ENCODE measurements at places on chromosomes 11 and 22.
A peak's percentile ranks its signal among the peaks of the same experiment; 100 is the strongest.

- peak; percentile 67 for DNase-seq
Observed at GRCh38 chr22:45478108-45478771, 24.4 kb upstream of the FBLN1 start.

- DNase-seq: no peak
Observed at GRCh38 chr11:111957663-111958444, 20.7 kb downstream of the DIXDC1 start.

- no peak for DNase-seq
Observed at GRCh38 chr11:82080160-82080559, 653.5 kb downstream of the FAM181B start.

GRCh38 chr11:130449996-130450769, 1.7 kb downstream of the ADAMTS15 start:
- peak; percentile 86 for DNase-seq

- no peak for DNase-seq
Observed at GRCh38 chr11:67466962-67467771, 1.9 kb downstream of the TMEM134 start.

DNA sequence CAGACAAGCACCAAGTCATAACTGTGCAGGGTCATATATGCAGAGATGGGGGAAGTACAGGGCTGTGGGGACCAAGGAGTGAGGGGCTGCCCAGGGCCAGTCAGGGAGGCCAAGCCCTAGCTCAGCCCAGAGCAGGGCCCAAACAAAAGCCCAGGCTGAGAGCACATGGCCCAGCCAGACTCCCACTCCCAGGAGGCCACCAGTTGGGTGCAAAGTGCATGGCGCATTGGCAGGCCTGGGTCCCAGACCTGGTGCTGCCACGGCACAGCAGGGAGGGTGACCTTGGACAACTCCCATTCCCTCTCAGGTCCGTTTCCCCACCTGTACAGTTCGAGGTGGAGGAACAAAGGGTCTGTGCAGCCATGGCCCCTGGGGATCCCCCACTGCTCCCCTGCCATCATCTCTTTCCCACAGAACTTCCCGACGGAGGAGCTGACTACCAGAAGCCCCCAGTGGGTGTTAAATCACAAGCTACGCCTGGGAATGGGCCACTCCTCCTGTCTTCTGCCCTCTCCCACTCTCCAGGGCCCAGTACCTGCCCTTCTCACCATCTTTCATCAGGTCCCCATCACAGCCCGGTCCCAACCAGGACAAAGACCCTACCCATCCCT, 608 bp downstream of the NIPSNAP1 start:
- DNase-seq: peak; percentile 7

- DNase-seq: no peak
Observed at GRCh38 chr11:126978911-126979310, 21.7 kb downstream of the KIRREL3 start.

- no peak for DNase-seq
Observed at GRCh38 chr11:132587716-132588115, 944.6 kb downstream of the OPCML start.

GRCh38 chr22:20080776-20081654, 974 bp downstream of the DGCR8 start:
- peak; percentile 74 for DNase-seq

GRCh38 chr11:59151761-59152160, 9.1 kb downstream of the FAM111A start:
- DNase-seq: no peak

DNA sequence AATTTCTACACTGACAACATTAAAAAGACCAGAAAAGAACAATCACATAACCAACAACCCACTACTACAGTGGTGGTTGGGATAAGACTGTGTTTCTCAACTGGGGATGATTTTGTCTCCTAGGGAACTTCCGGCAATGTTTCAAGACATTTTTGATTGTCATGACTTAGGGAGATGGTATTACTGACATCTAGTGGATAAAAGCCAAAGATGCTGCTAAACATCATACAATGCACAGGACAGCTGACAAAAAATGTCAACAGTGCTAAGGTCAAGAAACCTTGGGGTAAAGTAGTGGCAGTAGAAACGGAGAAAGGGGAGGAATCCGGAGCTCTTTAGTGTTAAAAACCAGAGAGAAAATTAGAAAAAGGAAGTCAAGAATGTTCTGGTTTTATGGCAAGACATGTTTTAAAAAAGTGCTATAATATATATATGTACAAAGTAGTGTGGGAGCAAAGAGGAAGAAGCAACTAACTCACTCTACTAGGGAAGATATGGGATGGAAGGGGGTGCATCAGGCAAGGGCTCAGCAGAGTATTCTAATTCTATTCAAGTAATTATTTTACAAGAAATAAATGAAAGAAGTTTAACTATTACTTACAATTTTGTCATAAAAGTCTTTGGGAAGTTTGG, 37.2 kb downstream of the CKAP5 start:
- DNase-seq: no peak

DNA sequence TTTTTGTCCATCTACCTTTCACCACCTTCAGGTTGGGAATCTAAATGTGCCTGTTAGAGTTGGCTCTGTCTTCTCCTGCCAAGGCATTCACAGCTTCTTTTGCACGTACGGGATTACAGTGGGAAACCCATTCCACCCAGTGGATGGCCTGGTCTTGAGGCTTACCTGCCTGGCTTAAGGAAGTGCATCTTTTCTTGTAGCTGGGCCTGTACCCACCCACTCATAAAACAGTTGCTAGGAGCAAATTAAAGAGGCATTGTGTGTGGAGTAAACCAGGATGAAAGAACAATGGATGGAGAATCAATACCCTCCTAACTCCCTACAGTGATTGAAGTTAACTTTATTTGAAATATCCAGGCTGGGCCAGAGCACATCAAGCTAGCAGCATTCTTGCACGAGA, 71.6 kb downstream of the TEAD1 start:
- DNase-seq: no peak

- DNase-seq: no peak
Observed at GRCh38 chr11:12408156-12408770, 30.9 kb downstream of the PARVA start.

- no peak for DNase-seq
Observed at GRCh38 chr11:117564321-117564720, 232.7 kb downstream of the DSCAML1 start.

DNA sequence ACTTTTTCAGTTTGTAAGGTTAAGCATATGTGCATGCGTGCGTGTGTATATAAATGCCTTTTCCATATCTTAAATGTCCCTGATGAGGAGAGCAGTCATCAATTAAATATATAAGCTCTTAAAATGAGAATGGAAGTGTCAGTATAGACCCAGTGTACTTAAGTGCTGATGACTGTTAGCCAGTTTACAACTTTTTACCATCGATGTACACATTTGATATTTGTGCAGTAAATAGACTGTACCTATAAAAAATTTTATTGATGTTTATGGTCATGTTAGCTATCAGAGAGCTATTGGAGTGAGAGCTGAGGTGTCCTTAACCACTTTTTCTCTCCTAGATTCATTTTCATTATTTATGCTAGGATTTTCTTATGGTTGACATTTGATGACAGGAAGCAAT, 45.4 kb downstream of the TRAF6 start:
- DNase-seq: no peak

- DNase-seq: no peak
Observed at GRCh38 chr11:22317656-22318055, 20.5 kb upstream of the SLC17A6 start.

DNA sequence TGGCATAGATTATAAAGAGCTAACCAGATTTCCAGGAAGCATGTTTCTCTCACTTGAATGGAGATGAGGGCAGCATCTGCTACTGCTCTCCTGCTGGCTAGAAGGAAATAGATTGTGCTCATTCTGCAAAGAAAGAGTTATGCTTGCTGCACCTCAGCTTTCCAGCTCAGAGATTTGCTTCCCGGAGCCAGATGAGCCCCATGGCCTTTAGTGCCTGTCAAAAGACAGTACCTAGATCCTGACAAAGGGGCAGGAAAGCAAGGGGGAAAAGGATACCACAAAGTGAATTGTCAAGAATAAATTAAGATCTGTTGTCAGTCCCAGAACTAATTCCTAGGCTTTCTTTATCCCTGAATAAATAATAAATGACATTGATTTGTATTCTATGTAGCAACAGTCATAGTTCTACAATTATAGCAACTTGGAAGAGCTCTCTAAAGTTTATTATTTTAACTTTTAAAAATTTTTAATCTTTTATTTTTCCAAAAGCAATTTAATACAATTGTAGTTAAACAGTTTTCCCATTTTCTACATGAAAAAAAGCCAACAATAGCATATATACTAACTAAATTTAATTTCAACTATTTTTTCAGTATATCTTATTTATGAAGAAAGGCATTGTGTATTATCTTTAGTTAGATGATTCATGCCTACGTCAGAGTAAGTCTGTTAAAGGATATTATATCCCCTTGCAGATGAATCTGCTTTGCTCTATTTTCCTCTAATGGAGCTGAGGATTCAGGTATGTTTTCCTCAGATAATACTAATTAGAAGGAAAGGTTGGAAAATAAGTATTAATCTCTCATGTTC, 306.1 kb upstream of the DDI1 start:
- no peak for DNase-seq

DNA sequence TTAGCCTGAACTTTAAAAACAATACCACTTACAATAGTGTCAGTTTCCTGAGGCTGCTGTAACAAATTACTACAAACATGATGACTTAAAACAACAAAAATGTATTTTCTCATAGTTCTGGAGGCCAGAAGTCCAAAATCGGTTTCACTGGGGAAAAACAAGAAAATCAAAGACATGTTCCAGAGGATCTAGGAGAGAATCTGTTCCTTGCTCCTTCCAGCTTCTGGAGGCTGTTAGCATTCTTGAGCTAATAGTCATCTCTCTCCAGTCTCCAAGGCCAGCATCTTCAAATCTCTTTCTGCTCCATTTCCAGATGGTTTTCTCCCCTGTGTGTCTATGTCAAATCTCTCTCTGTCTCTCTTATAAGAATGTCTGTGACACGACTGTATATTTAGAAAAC, 67.6 kb upstream of the TEAD1 start:
- DNase-seq: peak; percentile 38

GRCh38 chr22:39463931-39464390, 7.1 kb downstream of the MGAT3 start:
- DNase-seq: peak; percentile 26

- DNase-seq: peak; percentile 62
Observed at GRCh38 chr11:126716456-126717083, 284.0 kb downstream of the KIRREL3 start.

GRCh38 chr11:83773950-83774880, 488.0 kb upstream of the CCDC90B start:
- no peak for DNase-seq

- DNase-seq: no peak
Observed at GRCh38 chr11:67315325-67315909, 12.1 kb downstream of the SSH3 start.

GRCh38 chr11:73597336-73597955, 466 bp downstream of the FAM168A start:
- no peak for DNase-seq

GRCh38 chr11:132402071-132402684, 1031.8 kb downstream of the NTM start:
- peak; percentile 30 for DNase-seq

DNA sequence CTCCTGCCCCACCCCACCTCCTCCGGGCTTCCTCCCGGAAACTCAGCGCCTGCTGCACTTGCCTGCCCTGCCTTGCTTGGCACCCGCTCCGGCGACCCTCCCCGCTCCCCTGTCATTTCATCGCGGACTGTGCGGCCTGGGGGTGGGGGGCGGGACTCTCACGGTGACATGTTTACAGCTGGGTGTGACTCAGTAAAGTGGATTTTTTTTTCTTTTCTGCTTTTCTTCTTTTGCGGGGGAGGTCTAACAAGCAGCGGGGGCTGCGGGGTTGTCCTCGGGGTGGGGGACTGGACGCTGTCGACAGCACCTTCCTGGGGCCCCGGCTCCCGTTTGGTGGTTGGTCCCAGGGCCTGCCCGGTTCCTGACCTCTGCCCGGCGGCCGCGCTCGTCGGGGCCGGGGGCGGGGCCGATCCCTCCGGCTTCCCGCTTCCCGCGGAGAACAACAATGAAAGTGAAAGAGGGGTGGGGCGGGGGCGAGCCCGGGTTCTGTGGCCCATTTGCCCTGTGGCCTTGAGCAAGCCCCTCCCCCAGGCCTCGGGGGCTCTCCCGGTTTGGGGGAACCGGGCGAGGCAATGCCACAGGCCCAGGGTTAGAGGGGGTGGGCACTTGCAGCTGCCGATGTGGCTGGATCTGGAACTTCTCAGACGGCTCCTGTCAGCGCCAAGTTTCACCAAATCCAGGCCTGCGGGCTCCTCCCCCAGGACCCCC, 975 bp upstream of the MDK start:
- DNase-seq: peak; percentile 82

- DNase-seq: no peak
Observed at GRCh38 chr11:91220476-91221202, 997.8 kb upstream of the CHORDC1 start.

DNA sequence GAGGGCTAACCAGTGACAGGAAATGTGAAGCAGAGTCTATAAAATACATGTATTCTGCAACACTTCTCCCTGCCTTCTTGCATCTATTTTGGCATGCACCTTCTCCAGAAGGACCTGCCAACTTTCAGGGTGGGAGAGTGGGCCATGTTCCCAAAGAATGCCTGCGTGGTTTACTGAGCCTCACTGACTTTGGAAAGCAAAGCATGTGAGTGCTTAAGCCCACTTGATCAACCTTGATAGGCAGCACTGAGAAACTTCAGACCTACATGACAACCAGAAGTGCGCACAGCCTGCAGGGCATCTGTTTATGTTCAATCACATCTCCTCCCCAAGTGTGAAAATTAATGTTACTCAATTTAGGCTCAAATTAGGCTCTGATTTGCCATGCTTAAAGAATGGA, 69.2 kb downstream of the AMOTL1 start:
- no peak for DNase-seq

- DNase-seq: no peak
Observed at GRCh38 chr11:117146521-117146920, 2.4 kb downstream of the PAFAH1B2 start.

DNA sequence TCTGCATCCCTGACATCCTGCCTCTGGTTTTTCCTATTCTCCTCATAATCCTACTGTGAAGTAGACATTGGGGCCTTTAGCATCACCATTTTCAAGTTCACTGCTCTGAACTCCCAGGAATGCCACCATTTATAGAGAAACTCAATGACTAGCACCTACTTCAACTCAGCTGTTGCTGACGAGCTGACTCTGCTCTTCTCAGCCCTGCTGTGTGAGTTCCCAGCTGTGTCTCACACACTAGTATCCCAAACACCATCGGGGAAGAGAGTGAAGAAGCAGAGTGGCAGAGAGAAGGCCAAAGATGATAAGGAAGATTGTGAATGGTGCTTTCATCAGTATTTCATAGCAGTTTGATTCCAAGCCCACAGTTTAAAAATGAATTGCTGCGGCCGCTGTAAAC, 71.9 kb downstream of the PLEKHA7 start:
- DNase-seq: no peak

- DNase-seq: no peak
Observed at GRCh38 chr22:44947049-44947448, 62.8 kb downstream of the PHF21B start.

DNA sequence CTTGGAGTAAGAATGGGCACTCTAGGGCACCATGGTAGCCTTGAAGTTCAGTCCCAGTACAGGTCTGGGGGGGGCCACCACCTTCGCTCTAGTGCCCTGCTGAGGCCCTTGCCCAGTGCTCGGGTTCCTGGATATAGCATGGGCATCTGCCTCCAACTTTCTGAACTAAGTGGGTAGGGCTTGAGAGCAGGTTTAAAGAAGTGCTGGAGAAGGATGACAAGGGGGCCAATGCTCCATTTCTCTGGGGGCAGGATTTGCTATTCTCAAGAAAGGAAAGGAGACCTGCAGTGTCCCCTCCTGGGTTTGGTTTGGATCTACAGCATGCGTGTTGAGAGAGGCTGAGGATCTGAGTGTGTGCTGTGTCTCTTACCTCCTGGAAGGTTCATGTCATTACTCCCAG, 82.2 kb upstream of the SUSD2 start:
- no peak for DNase-seq

- DNase-seq: peak; percentile 72
Observed at GRCh38 chr22:19691721-19692341, 22.5 kb upstream of the SEPTIN5 start.

- no peak for DNase-seq
Observed at GRCh38 chr11:13924801-13925327, 37.7 kb upstream of the SPON1 start.
